ENCODE measurements at places on chromosomes 2 and 18.

GRCh38 chr2:162184359-162184758 is 32.3 kb upstream of the GCG start:
- no peak for DNase-seq

DNA sequence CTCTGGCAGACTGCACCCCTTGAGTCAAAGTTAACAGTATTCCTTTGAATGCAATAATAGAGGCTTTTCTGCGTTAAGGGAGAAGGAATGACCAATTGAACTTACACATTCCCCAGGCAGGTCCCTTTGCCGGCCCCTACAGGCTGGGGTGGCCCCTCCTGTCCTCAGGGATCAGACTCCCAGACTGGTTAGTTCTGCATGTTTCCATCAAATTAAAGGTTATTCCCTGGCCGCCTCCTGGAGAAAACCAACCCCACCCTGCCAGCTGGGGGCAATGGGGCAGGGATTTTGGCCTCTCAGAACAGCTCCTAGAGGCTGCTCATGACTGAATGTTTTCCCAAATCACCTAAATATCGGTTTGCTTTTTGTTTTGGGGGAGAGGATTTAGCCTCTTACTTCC is 199.6 kb downstream of the MGAT5 start:
- DNase-seq = no peak

- no peak for DNase-seq
Measured at GRCh38 chr2:12770300-12770968, 53.7 kb downstream of the TRIB2 start.

DNA sequence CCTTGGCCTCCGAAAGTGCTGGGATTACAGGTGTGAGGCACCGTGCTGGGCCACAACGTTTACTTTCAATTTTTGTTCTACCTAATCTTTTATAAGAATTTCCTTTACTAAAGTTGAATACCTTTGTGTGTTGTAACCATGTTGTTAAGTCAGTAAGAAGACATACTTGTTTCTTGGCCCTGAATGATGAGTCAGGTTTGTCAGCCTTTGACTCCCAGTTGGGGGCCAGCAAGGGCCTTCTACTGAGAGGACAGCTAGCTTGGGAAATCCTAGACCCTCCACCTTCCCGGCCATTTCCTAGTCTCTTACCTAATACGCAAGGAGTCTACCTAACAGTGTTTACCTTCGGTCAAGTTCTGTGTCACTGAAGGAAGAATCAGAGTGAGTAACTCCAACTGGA is 22.7 kb downstream of the MTHFD2 start:
- DNase-seq = no peak

DNA sequence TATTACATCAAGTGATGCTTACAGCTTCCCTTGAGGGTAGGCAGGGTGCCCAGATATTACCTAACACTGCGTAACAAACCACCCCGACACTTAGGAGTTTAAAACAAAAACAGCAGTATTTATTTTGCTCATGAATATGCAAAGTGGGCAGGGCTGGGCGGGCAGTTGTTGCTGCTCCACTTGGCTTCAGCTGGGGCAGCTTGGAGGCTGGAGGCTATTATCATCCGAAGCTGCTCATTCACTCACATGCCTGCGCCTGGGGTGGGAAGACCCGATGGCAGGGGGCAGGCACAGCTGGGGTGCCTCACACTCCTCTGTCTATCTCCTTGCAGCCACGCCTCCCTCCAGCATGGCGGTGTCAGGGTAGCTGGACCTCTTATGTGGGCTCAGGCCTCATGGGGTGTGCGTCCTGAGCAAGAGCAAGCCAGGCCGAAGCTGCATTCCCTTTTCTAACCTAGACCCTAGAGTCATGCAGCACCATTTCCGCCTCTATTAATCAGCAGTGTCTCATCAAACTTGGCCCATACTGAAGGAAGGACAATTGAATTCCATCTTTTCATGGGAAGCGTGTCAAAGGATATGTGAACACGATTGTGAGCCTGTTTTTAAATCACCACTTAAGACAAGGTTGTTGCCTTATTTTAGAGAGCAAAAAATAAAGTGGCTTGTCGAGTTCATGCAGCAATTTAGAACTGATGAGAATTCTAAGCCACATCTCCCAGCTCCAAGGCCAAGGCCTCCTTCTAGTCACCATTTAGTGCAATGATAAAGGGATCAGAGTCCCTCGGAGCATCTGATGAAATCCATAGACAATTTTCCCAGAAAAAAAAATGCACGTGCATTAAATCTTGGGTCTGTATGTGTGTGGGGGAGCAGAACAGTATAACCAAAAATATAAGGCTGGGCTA is 54.9 kb downstream of the SDC1 start:
- DNase-seq = no peak

Measured in NCI-H1930 (cell line).